ENCODE measurements at places on chromosomes 2 and 18. TPM values are rescaled to one million over a fixed set of nuclear protein-coding genes. Genes with fewer than 3 reads are reported as not detected.

DNA sequence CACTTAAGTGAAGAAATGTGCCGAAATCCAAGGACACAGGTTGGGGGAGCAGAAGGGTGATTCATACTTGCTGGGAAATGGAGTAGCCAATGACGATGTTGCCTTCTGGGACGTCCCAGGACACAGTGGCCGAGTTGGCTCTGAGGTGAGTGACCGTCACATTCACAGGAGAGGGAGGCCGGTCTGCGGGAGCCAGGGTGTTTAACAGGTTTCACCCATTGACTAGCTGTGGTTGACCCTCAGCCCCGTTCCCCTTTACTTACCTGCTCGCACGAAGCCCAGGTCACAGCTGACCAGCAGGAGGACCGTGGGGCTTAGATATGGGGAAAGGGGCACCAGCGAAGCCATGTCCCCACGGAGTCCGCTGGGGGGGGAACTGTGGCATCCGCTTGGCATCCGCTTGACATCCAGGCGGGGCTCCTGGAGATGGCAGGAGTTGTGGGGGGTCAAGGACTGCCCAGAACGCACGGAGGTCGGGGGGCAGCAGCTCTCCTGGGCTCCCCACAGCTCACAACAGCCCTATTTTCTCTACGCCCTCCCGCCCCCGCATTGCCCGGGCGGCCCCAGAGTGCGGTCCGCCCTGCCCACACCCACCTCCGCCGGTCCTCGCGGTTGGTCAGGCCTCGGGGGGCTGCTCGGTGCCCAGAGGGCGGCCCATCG, 586 bp downstream of the FNDC4 start:
- peak; percentile 69 for DNase-seq

DNA sequence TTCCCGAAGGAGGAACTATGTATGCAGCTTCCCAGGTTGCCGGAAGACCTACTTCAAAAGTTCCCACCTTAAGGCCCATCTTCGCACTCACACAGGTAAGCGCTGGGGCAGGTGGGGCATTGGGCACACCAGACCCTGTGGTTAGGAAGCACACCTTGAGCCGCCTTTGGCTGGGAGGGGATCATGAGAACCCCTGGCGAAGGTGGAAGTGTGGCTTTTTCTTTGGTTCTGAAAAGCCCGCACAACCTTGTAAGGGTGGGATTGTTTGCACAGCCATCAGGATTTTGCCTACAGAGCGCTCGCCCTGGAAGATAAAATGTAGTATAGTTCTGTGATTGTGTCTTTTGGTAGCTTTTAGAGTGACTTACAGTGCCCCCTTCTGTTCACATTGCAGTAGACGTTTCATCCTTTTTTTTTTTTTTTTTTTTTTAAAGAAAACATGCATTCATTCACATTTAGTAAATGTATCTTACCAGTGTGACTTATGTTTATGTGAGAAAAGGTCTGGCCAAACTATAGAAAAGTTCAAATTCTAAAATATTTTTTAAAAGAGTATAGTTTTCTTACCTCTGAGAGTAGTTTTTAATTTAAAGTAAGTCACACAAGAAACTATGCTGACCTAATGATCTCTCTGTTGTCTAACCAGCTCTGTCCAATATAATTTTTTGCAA, 5.3 kb downstream of the KLF11 start:
- DNase-seq, result peak; percentile 63

DNA sequence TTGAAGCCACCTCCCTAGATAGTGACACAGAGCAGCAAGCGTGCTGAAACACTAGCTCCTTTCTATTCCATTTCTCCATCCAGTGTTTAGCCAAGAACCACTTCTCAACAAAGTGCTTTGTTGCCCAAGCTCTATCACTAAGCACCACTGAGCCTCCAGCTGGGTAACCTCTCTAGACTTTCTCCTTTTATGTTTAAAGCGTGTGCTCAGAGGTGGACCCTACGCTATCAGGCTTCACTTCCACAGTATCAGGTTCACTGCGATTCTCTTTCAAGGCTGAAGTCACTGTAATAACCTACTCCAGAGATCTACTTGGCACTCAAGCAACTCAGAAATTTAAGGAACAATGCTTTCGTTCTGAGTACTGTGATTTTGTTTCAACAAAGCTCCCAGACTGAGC, 197.9 kb downstream of the LNPK start:
- DNase-seq, result no peak

GRCh38 chr2:160371251-160372009, 122.2 kb downstream of the RBMS1 start:
- DNase-seq, result no peak

DNA sequence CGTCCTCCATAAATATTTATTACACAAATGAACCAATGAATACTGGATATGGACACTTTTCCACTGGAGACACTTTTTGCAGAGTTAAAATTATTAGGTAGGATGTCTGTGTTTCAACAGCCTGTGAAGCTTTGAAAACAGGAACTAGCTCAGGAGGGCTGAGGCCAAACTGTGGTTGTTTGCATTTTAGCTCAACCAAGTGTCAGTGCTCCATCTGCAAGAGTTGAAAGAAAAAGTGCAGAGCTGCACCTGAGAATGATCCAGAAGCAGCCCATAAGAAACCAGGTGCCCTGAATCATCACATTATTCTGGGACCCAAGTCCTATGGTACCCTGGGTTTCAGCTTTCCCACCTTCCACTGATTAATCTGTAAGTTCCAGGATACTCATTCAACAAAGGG, 180.4 kb downstream of the TRIB2 start:
- no peak for DNase-seq

GRCh38 chr2:161164161-161164560, 3.9 kb downstream of the TANK start:
- DNase-seq, result no peak

DNA sequence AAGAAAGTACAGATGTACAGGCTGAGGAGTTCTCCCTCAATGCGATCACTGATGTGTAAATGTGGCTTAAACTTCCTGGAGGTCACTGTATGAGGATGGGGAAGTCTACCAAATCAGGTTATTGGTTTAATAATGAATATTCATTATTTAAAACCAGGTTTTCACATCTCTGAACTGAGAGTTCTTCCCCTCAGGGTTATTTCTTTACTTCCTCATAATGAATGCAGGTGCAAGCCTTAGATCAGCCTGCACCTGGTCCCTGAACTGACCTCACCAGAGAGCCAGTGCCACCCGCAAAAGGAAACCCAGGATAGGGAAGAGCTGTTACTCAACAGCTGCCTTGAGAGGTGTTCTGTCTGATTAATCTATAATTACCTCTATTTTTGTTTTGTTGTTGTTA, 369.0 kb downstream of the EPHA4 start:
- DNase-seq, result no peak

GRCh38 chr2:50782543-50782942, 249.4 kb downstream of the NRXN1 start:
- no peak for DNase-seq

- no peak for DNase-seq
Measured at GRCh38 chr2:183060571-183061231, 17.8 kb upstream of the DUSP19 start.

GRCh38 chr2:54578648-54579045, 122.5 kb downstream of the SPTBN1 start:
- DNase-seq, result no peak

- DNase-seq, result no peak
Measured at GRCh38 chr18:73791081-73791480, 356.6 kb downstream of the FBXO15 start.

Gene SKOR2
- total RNA-seq, result 0.18 TPM

Gene SERPINB10
- total RNA-seq, result not detected

Gene DSC3
- 0.41 TPM for total RNA-seq

Gene FAM228A
- total RNA-seq, result 0.36 TPM

Gene UGT1A1
- not detected for total RNA-seq

Gene DPP10
- 8.2 TPM for total RNA-seq

Gene CTAGE1
- not detected for total RNA-seq

Gene OTOS
- not detected for total RNA-seq

Gene TDRD15
- total RNA-seq, result 0.27 TPM

Gene FAM98A
- 43.4 TPM for total RNA-seq

Gene GLI2
- total RNA-seq, result 17.0 TPM
